ENCODE measurements at places on chromosomes 7 and 10. TPM values are rescaled to one million over a fixed set of nuclear protein-coding genes. Genes with fewer than 3 reads are reported as not detected.

GNAI1 gene
- polyA plus RNA-seq = 41.9 TPM

DNA sequence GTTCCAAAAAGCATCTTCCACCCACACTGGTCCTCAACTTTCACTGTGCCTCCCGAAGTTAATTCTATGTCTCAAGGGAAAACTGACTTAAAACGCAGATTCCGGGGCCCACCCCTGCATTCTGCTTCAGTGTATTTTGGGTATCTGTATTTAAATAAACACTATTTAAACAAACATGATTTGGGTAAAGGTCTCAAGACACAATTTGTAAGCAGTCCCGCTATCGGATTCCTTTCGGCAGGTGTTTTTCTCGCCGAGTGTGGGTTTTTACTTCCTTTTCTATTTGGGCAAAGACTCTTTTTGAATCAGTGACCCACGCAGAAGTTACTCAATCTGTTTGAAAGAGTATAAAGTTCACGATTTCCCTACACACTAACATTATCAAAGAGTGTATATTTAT is 1.2 kb downstream of the PDIA4 start:
- DNase-seq = no peak

GRCh38 chr7:37310327-37311080 is 138.2 kb downstream of the ELMO1 start:
- DNase-seq = no peak

- no peak for DNase-seq
Measured at GRCh38 chr7:134931487-134931886, 54.8 kb upstream of the AGBL3 start.

DNA sequence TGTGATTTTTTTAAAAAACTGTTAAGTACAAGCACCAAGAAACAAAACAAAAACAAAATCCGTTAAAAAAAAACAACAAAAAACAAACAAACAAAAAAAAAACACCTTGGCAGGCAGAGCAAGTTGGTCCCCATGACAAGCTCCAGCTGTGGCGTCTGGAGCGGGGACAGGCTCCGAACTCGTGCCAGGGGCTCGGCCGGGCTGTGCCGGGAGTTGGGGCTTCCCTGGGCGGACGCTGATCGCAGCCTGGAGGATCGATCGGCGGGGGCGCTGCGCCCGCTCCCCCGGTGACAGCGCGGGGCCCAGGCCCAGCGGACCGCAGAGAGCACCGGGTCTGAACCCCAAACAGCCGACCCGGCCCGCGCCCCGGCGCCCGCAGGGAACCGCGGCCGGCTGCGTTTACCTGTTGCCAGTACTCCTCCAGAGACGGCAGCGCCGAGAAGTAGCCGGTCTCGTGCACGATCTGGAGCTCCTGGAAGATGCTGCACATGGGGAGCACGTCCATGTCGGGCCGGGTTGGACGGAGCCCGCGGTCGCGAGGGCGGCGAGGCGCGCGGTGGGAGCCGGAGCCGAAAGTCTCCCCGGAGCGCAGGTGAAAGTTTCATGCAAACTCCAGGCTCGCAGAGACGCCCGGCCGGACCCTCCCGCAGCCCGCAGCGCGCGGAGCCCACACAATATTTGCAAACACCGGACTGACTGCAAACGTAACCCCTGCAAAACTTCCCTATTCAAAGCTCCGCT is at the start of gene KLF6:
Gene KLF6 (minus strand): TSS at position 700 of the 741 bp plus-strand sequence. CDS start 195 bp downstream, at position 505.
- DNase-seq = no peak

- DNase-seq = no peak
Measured at GRCh38 chr7:20831451-20831850, 44.8 kb upstream of the SP8 start.

GRCh38 chr10:44168478-44168877 is 216.4 kb downstream of the CXCL12 start:
- no peak for DNase-seq

DNA sequence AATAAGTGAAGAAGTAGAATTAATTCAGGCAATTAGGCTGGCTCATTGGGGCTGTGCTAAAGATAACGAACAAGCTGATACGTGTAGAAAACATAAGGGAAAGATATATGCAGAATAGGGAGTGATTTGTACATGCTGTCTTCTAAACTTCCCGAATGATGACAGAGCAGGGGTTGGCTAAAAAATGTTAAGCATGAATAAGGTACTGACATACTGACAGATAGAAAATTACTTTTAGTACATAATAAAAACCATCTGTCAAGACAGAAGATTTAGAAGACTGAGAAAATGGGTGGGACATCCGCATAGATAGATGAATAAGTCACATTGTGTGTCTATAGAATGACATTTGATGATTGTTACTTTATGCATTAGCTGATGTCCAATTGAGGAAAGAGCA is 158.8 kb upstream of the ZNF804B start:
- no peak for DNase-seq

TLX1 gene
- polyA plus RNA-seq = not detected

DNA sequence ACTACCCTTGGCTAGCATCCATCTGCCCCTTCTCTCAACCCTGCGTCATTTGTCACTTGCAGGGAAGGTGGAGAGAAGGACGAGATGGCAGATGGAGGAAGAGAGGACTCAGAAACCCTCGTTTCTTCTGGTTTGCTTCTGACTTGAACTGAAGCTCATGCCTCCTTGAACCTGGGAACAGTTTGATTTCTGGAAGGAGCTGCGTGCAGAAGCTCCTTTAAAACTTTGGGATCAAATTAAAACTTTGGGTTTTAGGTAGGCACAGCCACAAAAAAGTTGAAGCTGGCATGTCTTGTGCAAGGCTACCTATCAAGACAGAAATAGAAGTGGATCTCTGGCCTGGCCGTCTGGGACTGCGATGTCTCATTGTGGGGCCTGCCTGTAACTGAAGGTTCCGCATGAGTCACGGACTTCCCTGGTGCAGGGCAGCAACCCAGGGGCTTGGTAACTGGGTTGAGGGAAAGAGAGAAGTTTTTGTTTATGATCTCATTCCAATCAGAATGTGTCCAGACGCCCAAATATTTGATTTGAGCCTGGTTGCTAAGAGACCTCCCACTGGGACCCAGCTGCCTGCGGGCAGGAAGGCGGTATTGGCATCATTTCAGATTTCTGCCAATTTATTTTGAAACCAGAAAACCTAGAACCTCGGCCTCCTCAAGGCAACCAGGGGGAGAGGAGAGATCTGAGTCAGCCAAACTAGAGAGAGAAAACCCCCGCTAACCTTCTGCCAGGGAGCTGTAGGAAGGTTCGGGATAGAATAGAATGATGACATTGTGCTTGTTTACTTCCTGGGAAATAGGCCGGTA is 15.8 kb upstream of the CAMK1D start:
- no peak for DNase-seq

GRCh38 chr10:86671985-86672710 is 3.8 kb downstream of the LDB3 start:
- peak; percentile 73 for DNase-seq

DNA sequence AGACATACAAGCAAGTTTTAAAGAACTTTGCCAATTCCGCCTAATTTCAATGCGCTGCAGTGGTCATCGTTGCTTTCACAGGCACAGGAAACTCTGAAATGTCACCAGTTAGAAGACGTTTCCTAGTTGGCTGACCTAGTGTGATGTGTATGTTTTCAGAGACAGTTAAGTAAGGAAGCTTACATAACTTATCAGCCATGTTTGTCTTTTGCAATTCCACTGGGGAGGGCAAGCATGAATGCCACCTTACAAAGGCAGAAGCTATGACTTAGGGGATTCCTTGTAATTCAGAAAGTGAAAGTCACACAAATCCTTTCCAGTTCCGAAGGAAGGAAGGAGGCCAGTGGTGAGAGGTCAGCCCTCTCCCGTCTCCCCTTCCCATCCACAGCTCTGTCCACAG is 15.0 kb upstream of the NPS start:
- no peak for DNase-seq

GHRHR gene
- 0.75 TPM for polyA plus RNA-seq

- peak; percentile 59 for DNase-seq
Measured at GRCh38 chr10:60387531-60387930, 2.1 kb downstream of the ANK3 start.

GIMAP6 gene
- polyA plus RNA-seq = 14.3 TPM

STEAP2 gene
- polyA plus RNA-seq = 8.9 TPM

ZNF32 gene
- 73.7 TPM for polyA plus RNA-seq

DNA sequence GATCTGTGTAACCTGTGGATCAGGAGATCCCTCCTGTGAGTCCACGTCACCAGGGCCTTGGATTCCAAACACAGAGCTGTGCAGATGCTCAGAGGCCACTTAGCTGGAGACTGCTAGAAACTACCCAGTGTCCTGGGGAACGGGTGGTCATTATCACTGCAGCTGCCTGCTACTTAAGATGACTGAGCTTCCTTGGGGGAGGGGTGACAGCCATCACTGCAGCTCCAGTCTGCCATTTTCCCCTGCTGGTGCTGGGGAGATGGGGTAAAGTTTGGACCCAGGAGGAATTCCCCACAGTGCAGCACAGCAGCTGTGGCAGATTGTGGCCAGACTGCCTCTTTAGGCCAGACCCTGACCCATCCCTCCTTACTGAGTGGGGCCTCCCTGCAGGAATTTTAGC is 78.8 kb upstream of the VOPP1 start:
- no peak for DNase-seq

GRCh38 chr7:93004906-93005305 is 112.9 kb downstream of the SAMD9 start:
- no peak for DNase-seq

GRCh38 chr7:129103561-129104324 is 40.8 kb upstream of the TSPAN33 start:
- DNase-seq = no peak

DHX32 gene
- 20.0 TPM for polyA plus RNA-seq

- DNase-seq = no peak
Measured at GRCh38 chr10:131570716-131571307, 259.3 kb upstream of the TCERG1L start.

SNCG gene
- polyA plus RNA-seq = 92.8 TPM

DNA sequence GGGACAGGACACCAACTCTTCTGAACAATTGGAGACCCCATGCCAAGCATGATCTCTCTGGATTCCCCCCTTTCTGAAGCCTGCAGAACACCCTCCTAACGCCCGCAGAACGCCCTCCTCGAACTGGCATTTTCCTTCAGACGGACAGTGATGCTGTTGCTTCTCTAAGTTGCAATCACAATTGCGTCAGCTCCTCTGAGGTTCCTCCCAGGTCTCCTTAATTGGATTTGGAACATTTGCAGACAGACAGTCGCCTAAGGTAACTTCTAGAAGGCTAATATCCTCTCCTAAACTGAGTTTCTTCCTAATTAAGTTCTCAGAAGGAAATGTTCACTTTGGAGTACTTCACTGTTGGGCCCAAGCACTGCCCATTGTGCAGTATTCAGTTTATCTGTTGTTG is 20.5 kb upstream of the SERPINE1 start:
- no peak for DNase-seq

- DNase-seq = no peak
Measured at GRCh38 chr7:116443646-116444045, 55.9 kb upstream of the CAV2 start.

GRCh38 chr10:109534193-109534592 is 389.1 kb downstream of the XPNPEP1 start:
- no peak for DNase-seq

GRCh38 chr10:43892062-43892770 is 243.5 kb upstream of the ZNF32 start:
- no peak for DNase-seq

DNA sequence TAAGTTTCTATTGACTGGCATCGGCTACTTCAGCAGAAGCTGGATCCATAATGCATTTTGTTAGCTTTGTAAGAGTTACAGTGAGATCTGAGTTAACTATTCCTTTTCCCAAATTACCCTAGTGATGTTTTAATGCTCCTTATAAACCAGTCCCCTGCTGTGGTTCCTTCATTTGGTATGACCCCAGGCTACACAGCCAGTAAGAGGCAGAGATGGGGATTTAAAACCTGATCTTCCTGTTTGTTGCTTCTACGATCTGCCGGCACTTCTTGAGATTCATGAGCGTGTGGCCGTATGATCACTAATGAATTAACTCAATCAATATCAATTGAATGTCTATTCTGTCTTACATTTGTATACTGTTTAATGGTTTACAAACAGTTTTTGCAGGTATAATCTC is 86.1 kb downstream of the CACNB2 start:
- no peak for DNase-seq

MLLT10 gene
- 11.0 TPM for polyA plus RNA-seq

DNA sequence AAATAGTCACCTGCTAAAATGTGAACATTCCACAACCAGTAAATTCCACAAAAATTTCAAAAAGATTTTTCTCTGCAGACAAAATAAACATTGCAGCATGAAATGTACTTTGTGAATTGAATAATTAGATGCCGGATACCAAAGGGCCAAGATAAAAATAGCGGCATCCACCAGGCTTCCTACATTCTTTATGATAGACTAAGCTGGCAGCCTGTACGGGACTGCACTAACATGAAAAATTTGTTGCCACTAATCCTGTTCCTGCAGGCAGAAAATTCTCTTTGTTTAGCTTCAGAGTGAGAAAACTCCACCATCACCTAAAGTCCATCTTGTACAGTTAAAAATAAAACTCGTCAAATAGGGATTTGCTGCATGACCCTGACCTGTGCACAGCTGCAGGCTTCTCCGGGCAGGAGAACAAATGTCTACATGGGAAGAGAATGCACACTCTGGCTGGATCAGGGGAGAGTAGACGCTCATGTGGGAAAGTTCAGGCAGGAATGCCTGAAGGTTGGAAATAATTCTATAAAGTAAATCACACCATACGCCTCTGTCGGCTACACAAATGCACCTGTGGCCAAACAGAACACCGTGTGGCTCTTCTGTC is 15.6 kb upstream of the ADO start:
- DNase-seq = no peak

TMEM270 gene
- not detected for polyA plus RNA-seq

MSMB gene
- not detected for polyA plus RNA-seq

DNA sequence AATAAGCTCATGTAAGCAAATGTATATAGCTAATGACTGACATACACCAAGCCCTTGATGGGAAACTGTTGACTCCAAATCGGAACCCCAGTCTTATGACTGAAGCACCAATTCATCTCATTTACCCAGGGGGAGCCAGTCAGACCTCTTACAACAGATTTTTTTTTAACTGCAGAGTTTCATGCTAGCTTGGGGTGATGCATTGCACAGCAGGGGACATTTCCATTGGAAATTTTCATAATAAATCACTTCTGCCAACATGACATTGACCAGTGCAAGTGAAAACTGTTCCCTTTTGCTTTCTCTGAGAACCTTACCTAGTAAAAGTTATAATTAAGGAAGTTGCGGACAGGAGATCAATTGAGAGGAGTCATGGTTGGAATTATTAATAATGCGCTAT is 137.0 kb upstream of the VWC2 start:
- DNase-seq = no peak

EBLN1 gene
- polyA plus RNA-seq = not detected

AKR1C4 gene
- not detected for polyA plus RNA-seq

TCAF2 gene
- 1.3 TPM for polyA plus RNA-seq

PSD gene
- polyA plus RNA-seq = 1.2 TPM

IFIT3 gene
- polyA plus RNA-seq = 14.7 TPM

DNA sequence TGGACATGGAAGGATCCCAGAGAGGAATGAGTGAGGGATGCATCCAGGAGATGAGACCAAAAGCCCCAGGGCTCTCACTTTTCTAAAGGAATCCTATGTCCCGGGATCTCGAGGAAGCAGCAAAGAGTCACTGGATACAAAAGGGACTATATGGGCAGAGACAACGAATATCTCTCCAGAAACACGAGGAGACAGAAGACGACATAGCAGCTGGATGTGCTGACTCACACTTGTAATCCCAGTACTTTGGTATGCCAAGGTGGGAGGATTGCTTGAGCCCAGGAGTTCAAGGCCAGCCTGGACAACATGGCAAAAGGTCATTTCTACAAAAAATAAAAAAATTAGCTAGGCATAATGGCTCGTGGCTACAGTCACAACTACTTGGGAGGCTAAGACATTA is 24.7 kb upstream of the MSMB start:
- no peak for DNase-seq

Measured in kidney (tissue), 22 donors.